GM04503 (cell line): ENCODE measurements at places on chromosomes 7 and 10.

GRCh38 chr10:133249975-133250754 lies 12.5 kb downstream of the VENTX start:
- DNase-seq, result no peak

GRCh38 chr7:2068693-2069471 lies 163.9 kb downstream of the MAD1L1 start:
- DNase-seq, result no peak

- DNase-seq, result no peak
Measured at GRCh38 chr7:2028733-2029132, 204.0 kb downstream of the MAD1L1 start.

GRCh38 chr10:130515670-130516069 lies 379.5 kb downstream of the GLRX3 start:
- DNase-seq, result no peak

- no peak for DNase-seq
Measured at GRCh38 chr10:121322046-121322445, 276.2 kb downstream of the FGFR2 start.

- no peak for DNase-seq
Measured at GRCh38 chr10:17076626-17077345, 52.8 kb downstream of the CUBN start.

GRCh38 chr10:44466236-44466635 lies 81.3 kb upstream of the CXCL12 start:
- DNase-seq, result no peak

DNA sequence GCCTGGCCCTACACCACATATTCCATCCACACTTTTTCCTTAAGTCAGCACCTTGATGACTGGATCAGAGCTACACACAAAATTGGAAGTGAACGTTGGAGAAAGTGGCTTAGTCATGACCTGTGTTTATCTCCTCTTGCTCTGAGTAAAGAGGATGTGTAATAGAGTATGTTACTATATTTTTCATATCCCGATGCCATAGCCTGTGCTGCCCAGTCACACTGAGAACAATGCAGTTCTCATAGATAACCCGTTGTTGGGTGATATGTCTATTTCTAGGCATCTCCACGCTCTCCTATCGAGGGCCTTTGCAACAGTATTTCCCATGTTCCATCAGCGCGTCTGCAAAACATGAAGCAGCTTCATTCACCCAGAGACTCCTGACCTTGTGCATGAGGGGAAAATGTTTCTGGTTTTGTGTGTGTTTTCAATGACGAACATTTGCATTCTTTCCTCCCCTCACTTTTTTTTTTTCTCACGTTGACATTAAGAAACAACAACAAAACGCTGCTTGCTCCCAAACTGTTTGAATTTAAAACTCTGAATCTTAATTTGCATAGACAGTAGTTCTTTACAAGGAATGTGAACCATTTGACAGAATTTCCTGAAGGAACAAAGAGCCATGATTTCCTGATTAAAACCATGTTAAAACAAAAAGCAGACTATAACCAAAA lies 43.4 kb downstream of the GRK5 start:
- DNase-seq, result peak; percentile 56

- DNase-seq, result no peak
Measured at GRCh38 chr10:35600193-35600592, 4.9 kb upstream of the GJD4 start.

- DNase-seq, result no peak
Measured at GRCh38 chr7:137254766-137255165, 88.8 kb downstream of the PTN start.

DNA sequence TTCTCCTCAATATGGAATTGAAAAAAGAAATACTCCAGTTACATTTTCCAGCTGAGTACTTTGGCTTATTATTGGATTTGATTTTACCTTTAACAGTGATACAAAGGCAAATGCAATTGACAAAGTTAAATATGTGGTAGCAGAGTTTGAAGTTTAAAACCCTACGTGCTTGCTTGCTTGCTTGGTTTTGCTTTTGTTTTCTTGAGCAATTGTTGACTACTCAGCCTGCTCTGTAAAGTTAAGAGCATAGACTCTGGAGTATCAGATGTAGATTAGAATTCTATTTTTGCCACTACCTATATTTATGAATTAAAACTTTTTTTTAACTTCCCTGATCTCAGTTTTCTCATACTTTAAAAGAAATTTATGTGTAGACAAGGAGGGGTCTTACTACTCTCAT lies 51.4 kb downstream of the PCDH15 start:
- DNase-seq, result no peak

GRCh38 chr7:24992314-24992713 lies 12.3 kb upstream of the OSBPL3 start:
- DNase-seq, result no peak

DNA sequence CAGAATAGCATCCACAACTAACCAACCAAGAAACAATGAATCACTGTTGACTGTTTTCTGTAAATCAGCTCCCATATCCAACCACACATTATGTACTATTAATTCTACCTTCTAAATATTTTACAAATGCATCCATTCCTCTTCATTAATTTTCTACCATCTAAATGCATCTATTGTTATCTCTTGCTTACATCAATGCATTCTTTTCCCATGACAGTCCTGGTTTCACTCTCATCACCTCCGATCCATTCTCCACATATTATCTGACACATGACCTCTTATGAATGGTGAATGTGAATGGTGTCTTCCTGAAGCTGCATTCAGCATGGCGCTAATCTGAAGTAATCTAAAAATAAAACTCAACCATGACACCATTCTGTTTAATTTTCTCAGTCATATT lies 153.8 kb upstream of the CALCR start:
- no peak for DNase-seq

GRCh38 chr10:126387041-126387921 lies 996 bp downstream of the ADAM12 start:
- DNase-seq, result no peak

DNA sequence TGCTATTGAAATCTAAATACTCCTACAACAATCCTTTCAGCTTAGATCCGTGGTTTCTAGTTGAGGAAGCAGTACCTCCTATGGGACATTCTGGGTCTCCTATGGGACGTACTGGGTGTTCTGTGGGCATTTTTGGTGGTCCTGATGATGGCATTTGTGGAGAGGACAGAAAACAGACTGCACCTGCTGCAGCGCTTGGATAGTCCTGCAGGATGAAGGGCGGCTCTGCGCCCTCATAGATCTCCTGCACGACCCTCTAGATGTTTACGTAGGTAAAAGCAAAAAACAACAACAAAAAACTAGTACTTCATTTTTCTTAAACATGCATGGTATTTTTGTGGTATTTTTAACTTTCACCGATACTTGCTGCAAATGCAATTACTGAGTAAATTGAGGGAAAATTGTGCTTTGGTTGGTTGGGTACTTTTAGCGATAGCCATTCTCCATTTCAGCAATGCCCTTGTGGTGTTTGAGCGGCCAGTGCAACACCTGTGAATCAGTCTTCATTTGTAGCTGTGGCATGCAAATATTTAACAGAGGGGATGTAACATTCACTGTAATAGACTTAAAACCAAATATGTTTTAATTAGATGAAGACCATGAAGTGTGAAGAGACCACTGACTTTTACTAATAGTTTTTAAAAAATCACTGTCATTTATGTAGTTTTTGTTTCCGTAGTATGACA lies 461.2 kb downstream of the SDK1 start:
- no peak for DNase-seq

GRCh38 chr10:113736576-113736975 lies 14.9 kb upstream of the PLEKHS1 start:
- no peak for DNase-seq

DNA sequence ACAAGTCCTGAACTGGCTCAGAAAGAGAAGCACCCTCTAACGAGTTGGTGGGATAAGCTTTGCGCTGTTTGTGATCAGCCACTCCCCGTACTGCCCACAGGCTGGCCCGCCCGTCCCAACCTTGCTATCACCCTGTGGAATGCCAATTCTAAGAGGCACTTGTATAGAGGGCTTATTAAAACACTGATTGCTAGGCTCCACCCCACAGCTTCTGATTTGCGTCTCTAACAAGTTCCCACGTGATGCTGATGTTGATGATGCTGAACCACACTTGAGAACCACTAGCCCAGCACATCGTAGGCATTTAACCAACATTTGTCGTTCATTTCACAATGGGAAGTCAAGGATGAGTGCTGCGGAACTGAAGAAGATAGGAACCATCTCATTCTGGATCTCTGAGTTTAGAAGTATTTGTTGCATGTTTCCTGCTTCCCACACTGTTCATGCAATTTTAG lies 12.7 kb upstream of the GSAP start:
- no peak for DNase-seq

DNA sequence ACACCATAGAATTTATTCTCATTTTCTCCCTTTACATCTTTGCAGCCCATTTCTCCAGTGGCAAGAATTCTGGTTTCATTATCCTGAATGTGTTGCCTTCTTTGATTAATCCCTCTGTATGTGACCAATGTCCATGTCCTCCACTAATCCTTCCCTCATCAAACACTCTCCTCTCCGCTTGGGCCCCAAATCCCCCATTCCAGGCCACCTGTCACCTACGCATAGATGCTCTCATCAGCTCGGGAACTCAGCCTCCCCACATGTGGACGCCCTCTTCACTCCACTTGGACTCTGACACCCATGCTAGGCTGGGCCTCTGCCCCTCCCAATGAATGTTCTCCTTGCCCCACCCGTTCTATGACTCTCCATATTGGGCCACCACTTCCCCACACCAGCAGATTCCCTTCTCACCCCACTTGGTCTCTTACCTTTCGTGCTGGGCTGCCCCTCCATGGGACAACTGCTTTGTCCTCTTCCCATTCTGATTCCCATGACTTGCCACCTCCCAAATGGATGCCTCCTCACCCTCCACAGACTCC lies 18.7 kb upstream of the RBM20 start:
- DNase-seq, result no peak

GRCh38 chr7:47472444-47473157 lies 109.3 kb downstream of the TNS3 start:
- no peak for DNase-seq

DNA sequence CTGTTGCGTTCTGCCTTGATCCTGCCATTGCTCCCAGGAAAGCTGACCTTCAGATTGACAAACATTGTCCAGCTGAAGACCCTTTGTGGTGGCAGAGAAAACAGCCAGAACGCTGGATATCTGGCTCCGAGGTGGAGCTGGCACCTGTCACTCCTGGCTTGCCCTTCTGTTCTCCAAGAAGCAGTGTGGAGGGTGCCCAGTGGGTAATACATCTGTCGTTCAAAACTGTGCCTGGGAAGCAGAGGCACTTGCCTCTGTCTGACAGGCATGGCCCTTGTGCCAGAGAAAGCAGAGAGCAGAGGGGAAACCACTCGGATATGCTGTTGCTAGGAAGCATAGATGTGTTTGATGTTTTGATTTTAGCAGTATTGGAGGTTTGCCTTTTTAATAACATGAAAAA lies 231.4 kb downstream of the BMPER start:
- no peak for DNase-seq

DNA sequence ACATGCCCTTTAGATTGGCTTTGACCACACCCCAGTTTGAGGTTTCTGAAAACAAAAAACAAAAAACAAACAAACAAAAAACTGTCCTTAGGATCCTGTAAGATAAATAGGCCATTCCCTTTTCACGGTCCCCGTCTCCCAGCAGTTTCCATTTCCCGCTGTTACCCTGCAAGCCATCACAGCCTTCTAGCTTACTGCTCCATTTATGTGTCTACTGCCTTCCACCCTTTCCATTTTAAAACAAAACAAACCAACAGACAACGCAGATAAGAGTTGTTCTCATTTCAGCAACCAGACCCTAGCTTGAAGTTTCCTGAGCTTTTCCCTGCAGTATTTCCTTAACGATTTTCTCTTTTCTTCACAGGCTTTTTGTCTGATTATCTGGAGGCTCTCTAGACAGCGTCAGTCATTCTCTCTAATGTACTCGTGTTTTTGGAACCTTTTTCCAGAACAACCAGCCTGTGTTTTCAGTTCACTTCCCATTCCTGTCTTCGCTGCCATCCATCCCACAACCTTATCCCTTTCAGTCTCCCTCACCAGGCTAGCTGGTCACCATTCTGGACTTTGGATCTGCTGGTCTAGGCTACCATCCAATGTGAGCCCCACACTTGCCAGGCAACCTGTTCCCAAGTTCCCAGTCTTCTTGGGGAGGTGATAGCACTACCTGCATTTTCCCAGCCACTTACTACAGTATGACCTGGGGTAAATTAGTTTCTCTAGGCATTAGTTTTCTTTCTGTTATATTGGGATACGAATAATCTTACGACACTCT lies 317.3 kb upstream of the FZD1 start:
- no peak for DNase-seq

GRCh38 chr7:151897161-151897731 lies 20.3 kb upstream of the PRKAG2 start:
- no peak for DNase-seq

DNA sequence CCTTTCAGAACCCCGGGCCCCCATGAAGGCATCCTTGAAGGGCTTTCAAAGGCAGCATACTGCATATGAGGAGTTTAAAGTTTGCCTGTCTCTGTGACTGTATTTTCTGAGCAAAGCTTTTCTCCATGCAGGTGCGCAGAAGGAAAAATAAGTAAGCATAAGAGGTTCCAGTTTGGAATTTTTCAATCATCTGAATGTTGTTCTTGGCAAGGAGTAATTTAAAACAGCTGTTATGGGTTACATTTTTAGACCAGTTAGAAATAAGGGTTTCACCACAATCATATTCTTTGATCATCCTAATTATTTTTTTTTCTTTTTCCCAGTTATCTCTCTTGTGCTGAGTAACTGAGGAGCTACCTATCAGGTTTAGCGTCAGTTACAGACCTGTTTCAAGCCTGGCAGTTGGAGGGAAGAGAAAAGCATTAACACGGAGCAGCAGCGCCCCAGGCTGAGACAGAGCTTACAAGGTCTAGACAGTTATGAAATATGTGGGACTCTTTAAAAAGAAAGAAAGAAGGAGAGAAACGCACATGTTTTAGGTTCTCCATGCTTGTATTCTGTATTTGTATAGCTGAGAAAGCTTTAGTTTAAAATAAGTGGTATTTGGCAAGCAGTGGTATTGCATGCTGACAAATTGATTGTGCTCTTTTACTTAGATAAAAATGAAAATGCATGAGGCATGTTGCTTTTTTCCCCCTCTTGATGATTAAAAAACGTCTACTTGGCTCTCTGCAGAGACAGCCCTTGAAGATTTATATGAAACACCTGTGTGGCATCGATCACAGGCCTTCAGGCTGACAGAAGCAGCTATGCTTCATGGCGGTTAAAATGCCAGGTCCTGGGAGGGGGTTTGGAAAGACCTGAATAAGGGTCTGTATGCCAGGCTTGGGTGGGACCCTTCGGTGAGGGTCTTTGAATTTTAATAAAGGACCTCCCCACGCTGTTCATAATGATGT lies 157.6 kb downstream of the GRK5 start:
- DNase-seq, result no peak

GRCh38 chr10:129222436-129222835 lies 244.6 kb upstream of the MGMT start:
- no peak for DNase-seq
